ENCODE measurements at places on chromosomes 7 and 10.

- peak; percentile 74 for DNase-seq
Measured at GRCh38 chr7:36291387-36292316, 98.0 kb upstream of the ANLN start.

DNA sequence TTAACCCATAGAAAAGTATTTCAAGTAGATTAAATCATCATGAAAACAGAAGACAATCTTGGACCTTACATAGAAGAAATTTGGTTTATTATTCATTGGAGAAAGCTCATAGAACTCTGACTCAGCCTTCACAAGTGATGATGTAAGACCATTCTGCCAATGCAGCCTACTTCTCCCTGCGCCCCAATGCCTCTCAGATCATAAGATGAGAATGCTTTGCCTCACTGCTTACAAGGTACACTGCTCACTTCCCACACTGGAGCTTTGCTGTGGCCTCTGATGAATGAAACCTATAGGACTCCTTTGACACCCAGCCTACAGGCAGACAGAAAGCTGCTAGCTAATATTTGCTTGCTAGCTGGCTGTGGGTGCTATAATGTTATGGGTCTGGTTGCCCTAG, 569.4 kb upstream of the STEAP1 start:
- DNase-seq: no peak

- DNase-seq: no peak
Measured at GRCh38 chr7:105016709-105017656, 3.0 kb downstream of the KMT2E start.

- no peak for DNase-seq
Measured at GRCh38 chr10:129222436-129222835, 244.6 kb upstream of the MGMT start.

GRCh38 chr7:41630741-41631140, 72.1 kb downstream of the INHBA start:
- DNase-seq: no peak

- no peak for DNase-seq
Measured at GRCh38 chr10:126504063-126504760, 115.9 kb upstream of the ADAM12 start.

DNA sequence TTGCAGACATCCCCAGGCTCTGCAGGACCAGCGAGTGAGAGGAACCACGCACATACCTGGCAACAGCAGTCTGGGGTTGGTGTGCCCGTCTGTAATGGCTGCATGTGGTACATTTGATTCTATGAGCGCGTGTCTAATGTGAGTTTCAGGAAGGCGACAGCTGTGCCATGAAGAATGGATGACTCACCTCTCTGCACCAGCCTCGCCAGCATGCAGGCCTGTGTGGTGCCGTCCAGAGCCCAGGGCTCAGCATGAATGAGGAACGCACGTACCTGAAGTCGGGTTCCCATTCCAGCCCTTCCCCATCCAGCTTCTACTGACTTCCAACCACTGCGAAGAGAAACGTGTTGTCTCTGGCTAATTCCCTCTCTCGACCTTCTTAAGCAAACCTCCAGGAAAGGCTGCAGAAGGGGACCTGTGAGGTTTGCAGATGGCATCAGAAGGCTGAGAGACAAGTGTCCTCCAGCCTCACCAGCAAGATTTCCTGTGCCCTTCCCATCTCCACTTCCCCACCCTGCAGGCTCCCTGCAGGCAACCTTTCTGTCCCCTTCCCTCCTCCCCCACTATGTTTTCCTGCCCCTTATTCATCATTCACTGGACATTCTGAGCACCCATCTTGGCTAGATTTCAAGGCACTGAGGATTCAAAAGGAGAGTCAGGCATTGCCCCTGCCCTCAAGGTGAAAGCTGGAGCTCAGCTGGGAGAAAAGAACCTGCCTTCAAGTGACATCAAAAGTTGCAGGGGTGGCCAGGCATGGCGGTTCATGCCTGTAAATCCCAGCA, 54.3 kb downstream of the ASB13 start:
- DNase-seq: no peak

- no peak for DNase-seq
Measured at GRCh38 chr10:68010426-68010940, 64.6 kb downstream of the HERC4 start.

- DNase-seq: no peak
Measured at GRCh38 chr7:158706273-158706704, 1.7 kb upstream of the NCAPG2 start.

- DNase-seq: no peak
Measured at GRCh38 chr10:110833234-110833940, 38.3 kb upstream of the PDCD4 start.

DNA sequence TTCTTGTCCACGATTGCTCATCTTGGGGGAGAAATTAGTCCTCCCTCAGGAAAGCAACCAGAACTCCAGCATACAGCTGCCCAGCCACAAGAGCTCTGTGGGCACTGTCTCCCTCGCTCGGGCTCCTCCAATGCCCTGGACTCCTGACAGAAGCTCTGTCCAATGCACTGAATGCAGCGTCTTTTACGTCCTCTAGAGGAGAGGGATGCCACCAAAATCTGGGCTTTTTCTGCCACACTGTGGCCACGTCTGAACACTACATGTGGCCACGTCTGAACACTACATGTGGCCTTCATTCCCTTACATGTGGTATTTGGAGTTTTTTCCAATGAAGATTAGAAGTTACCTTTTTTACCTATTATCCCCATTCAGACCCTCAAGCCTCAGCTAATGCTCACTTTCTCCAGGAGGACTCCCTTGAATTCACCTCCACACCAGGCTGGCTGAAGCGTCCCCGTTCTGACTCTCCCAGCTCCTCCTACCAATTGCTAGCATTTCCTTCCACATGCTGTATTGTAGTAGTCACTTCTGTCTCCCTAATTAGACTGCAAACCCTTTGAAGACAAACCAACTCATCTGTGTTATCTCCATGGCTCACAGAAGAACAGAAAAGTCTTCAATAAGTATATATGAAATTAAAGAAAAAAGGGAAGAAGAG, 134.3 kb upstream of the PDE1C start:
- no peak for DNase-seq

DNA sequence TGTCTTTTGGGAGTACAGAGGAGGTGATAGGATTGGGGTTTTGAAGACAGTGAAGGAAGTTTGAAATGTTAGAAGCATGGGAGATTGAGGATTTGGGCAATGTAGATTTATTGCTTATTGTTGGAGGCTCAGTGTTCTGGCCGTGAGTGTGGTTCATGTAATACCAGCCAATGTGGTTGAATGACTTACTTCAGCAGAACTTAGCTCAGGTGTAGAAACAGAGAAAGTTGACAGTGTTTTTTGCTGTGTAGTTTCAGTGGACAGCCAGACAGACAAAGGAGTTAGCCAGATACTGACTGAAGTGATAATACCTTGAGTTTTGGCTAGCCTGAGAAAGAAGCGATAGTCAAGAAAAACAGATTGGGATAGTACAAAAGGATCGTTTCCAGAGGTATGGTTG, 88.5 kb downstream of the AHCYL2 start:
- DNase-seq: no peak

- peak; percentile 87 for DNase-seq
Measured at GRCh38 chr10:123132576-123133477, 2.9 kb upstream of the HMX3 start.

DNA sequence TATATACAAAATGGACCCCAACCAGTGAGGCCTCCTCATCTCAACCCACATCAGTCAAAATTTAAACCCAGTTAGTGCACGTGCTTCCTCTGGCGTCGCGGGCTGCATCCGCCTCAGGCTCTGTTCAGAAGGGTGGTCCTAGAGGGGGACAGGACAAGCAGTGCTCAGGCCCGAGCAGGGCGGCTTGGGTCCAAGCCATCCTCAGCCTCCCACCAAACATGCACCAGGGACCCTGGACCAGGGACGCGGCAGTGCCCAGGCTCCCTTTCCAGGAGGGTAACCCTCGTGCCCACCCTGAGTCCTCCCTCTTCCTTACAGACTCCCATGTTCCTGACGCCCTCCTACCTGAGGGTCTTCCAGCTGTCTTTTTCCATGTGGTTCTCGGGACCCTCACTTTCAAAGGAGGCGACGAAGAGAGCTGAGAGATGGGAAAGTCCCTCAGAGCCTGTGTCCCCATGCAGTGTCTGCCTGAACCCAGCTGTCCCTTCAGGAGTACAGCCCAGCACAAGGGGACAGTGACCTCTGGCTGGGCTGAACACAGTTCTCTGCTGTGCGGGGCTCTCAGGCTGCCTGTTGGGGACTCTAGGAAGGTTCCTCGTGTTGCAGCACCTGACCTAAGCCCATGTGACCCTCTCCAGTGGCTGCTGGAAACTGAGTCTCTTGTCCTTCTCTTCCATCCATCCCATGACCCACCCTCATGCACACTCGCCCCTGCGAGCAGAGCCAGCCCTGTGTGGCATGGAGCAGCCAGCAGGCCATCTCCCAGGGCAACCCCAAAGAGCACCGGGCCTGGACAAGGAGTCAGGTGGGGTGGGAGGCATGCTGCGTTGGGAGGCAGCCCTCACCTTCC, 58.1 kb downstream of the CSGALNACT2 start:
- no peak for DNase-seq

DNA sequence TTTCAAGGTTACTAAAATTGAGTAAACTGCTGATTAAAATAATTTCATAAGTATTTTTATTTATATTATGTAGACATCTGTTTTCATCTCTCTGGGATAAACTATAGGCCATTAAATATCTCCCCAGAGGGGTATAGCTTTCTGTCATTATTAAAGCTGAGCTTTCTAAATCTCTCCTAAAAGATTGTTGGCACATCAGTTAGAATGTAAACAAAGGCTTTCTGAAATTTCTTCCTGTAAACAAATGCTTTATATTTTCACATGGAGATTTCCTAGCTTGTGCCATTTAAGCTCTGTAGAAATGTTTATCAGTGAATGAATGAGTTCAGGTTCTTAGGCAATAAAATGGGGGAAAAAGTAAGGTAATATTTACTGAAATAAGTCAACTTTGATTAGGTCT, 35.7 kb downstream of the PPP1R9A start:
- DNase-seq: no peak

DNA sequence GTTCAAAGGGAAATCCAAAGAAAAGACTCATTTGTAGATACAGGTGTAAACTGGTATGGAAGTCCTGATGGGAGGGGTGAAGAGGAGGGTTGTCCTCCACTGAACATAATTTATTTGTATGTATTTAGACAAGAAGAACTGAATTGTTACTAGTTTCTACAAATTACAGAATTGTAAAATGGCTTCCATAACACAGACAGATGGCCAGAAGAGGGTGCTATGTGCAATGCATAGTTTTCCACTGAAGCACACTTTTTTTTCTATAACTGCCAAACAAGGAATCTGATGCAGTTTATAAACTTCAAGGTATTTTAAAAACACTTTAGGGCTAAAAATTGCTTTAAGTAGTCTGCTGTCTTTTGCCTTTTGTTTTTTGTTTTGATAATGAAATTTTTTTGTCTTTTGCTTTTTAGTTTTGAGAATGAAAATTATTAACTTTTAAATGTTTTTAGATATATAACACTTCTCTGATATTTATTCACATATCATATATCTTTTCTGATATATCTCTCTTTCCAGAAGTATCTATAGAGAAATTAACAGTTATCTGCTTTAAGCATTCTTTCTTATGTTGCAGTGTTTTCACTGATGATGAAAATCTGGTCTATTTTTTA, 58.5 kb downstream of the PHYHIPL start:
- DNase-seq: no peak

GRCh38 chr10:44857363-44858016, 53.6 kb upstream of the TMEM72 start:
- DNase-seq: peak; percentile 54

GRCh38 chr7:86574006-86574405, 69.7 kb upstream of the GRM3 start:
- DNase-seq: no peak

GRCh38 chr7:115133248-115133647, 211.4 kb downstream of the MDFIC start:
- DNase-seq: no peak

DNA sequence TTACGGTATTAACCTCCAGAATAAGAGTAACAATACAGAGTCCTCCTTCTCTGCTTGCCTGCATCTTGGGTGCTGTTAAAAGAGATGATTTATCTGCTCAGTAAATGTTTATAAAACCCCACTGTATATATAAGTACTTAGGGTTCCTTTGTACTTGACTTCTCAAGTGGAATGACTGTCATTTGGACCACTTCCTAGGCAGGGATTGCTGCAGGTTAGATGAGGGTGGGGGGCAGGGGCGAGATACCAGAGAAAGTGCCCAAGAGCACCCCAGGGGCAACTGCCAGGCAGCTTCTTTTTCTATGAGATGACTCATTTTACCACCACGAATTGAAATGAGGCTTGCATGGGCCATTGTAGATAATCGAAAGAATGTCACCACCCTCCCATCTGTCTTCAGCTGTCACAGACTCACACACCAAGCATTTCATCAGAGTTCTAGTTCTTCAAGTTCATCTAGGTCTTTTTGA, 421.9 kb upstream of the GALNT17 start:
- no peak for DNase-seq
